ENCODE measurements at places on chromosomes 16 and 17. TPM values are rescaled to one million over a fixed set of nuclear protein-coding genes. Genes with fewer than 3 reads are reported as not detected.

DNA sequence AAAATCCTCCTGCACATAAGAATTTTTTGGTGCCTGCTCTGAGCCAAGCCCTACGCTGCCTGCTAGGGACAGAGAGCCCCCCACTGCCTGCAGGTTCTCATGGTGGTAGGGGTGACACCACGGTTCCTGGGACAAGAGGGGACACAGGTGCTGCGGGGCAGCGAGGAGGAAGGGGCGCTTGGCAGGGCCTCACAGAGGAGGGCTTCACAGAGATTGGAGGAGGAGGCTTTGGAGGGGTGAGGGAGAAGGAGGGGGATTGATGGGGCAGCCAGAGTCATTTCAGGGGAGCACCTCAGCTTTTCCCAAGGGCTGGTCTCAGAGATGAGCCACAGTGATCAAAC is 29.8 kb upstream of the GSG1L start:
- no peak for DNase-seq

DNA sequence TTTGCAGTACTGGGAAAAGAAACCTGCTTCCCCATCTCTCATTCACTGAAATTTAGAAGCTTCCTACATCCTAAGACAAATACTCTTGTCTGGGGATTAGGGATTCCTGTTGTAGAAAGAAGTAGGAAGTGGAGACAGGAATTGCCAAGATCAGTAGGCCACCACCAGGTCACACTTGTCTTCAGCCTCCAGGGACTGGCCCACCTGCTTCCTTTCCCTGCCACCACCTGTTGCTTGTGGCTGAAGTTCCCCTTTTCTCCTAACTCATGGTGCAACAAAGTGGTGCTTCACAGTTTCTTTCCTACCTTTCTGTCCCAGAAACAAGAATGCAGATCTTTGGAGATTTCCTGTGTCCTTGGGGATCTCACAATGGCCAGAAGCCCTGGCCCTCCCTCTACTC is 82.4 kb downstream of the WNT3 start:
- DNase-seq, result no peak

Gene AMDHD2
- 12.1 TPM for polyA plus RNA-seq

GRCh38 chr17:6159541-6160231 is 89.5 kb downstream of the WSCD1 start:
- no peak for DNase-seq

Gene CES4A
- 10.3 TPM for polyA plus RNA-seq

- no peak for DNase-seq
Measured at GRCh38 chr16:7408700-7409365, 76.2 kb downstream of the RBFOX1 start.

DNA sequence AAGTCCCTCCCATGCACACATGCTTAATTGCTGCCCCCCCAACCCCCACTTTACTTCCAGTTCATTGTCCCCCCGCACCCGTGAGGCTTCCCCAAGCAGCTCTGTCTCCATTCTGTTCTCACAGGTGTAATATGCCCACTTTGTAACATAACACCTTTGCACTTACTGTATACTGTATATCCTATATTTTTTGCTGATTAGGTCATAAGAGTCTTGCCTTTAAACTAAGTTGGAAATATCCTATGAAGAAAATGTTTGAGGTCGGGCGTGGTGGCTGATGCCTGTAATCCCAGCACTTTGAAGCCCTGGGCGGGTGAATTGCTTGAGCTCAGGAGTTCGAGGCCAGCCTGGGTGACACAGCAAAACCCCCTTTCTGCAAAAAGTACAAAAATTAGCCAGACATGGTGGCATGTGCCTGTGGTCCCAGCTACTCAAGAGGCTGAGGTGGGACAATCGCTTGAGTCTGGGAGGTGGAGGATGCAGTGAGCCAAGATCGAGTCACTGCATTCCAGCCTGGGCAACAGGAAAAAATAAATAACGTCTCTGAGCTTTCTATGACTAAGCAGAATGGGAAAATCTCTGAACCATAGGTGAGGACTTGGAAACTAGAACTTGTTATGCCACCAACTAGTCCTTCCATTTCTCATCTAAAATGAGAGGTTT is 76.1 kb downstream of the TNRC6C start:
- no peak for DNase-seq

- DNase-seq, result no peak
Measured at GRCh38 chr17:67624886-67625656, 92.7 kb upstream of the NOL11 start.

- DNase-seq, result no peak
Measured at GRCh38 chr16:66391726-66392670, 25.5 kb downstream of the CDH5 start.

- DNase-seq, result no peak
Measured at GRCh38 chr17:72244956-72245355, 124.1 kb downstream of the SOX9 start.

GRCh38 chr16:88376835-88377726 is 5.7 kb upstream of the ZNF469 start:
- DNase-seq, result no peak

Gene NPW
- not detected for polyA plus RNA-seq

Gene PDIA2
- polyA plus RNA-seq, result 0.91 TPM

- DNase-seq, result no peak
Measured at GRCh38 chr16:58107709-58108108, 21.5 kb downstream of the CFAP20 start.

Gene HNF1B
- polyA plus RNA-seq, result not detected

DNA sequence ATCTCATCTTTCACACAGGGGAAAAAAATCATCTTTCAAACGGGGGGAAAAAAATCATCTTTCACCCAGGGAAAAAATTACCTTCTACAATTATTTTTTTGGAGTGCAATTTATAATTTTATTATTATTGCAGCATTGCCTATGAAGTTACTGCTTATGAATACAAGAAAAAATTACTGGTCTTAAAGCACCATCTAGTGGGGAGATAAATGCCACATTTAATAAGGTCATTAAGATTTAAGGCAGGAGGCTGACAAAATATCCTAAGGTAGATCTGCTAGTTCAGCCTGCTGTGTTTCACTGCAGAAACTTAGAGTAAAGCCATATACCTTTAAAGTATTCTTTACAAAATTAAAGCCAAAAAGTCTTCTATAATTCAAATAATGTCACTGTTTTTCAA is 13.7 kb downstream of the SHCBP1 start:
- no peak for DNase-seq

All from right cardiac atrium (tissue), 5 donors.